ENCODE measurements at places on chromosomes 2 and 18. TPM values are rescaled to one million over a fixed set of nuclear protein-coding genes. Genes with fewer than 3 reads are reported as not detected.

- no peak for DNase-seq
Measured at GRCh38 chr2:27307545-27308358, 493 bp downstream of the UCN start.

- DNase-seq = no peak
Measured at GRCh38 chr2:233689031-233689430, 3.7 kb upstream of the UGT1A6 start.

- no peak for DNase-seq
Measured at GRCh38 chr2:173914055-173914927, 50.9 kb downstream of the SP3 start.

BIN1 gene
- 121 TPM for total RNA-seq

GRCh38 chr18:24514439-24514838, 54.0 kb downstream of the HRH4 start:
- no peak for DNase-seq

DNA sequence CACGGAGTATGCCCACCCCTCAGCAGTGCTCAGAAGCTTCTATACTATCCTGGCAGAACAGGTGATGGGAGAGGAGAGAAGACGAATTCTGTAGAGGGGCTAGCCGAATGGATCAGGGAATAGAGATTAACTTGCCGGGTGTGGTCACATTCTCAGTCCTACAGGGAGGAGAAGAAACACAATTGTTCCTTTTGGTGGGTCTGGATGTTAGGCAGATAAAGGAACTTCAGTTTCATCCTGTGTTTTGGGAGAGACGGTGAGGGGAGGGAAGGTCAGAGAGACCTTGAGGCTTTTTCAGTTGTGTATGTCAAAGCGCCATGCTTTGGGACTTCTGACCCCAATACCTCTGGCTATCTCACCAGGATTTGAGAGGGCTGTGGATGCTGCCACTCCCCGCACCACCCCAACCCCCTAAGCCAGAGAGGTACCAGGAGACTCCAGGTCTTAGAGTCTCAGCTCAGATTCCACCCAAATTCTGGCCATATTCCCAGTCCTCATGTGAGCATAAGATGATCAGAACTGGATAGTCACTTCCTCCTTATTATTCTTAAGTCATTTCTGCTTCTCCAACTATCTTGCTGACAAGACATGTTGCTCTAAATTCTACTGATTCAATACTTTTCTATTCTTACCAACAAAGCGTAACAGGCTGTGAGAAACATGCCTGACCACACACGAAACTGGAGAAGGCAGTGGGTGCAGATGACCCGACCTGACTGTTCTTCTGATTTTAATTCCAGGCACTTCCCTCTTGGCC, 2.3 kb upstream of the TMEM37 start:
- DNase-seq = no peak

DNA sequence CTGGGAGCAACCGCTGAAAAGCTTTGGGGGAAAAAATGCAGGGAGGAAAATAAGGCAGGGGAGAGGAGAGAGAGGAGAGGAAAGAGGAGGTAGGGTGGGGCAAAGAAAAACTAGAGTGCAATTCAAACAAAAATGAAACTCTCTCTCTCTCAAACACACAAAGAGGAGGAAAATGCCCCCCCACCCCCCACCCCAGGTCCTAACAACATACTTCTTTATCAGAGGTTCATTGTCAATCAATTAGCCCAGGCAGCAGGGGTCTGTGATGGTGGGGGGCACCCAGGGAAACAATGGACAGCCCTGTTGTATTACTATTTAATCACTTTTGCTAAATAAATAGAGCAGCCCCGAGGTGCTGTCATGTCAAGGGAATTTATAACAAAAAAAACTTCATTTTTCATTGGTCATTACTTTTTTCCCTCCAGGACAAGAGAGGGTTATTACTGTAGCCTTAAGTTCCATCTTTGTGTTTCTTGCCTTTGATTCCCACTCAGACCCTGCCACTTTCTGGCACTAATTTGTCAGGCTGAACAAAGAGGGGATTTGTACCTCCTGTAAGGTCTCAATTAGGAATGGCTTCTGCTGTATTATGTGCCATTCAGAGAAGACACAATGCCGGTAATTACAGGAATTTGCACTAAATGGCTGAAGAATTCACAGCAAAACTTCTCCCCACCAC, 55.0 kb downstream of the PLEKHM3 start:
- DNase-seq = no peak

POTEE gene
- total RNA-seq = 0.09 TPM

TGFA gene
- total RNA-seq = 30.8 TPM

MAB21L4 gene
- 6.1 TPM for total RNA-seq

DNA sequence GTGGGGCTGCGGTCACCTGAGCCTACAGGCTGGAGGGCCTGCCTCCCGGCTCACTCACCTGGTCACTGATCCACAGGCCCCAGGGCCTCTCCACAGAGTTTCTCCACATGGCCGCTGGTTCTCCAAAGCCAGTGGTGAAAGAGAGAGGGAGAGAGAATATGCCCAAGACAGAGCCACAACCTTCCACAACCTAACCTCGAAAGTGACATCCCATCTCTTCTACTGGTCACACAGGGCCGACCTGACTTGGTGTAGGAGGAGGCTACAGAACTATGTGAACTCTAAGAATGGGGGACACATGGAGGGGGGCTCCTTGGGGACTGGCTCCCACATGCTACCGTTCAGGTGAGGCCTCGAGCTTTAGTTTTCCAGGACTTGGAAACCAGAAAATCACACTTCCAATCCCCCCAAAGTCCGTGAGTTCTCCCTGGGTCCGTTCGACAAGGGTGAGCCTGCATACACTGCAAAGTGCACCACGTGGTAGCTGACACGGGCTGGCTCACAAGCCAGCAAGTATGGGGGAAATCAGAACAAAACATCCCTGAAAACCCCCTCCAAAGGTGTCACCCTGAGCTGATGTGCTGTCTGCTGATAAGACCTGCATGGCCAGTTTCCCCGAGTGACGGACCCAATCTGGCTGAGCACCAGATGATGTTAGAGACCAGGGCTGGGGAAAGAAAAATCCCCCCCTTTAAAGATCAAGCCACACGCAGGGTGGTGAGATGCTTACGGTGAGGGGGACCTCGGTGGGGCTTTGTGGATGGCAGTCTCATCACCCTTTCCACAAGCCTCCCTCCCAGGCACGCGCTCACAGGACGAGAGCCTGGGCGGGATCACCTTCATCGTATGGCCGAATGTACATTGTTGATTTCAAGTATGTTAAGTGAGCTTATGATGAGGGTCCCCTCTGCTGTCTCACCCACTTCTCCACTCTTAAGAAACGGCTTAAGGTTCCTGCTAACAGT, 54.2 kb upstream of the SEMA4C start:
- DNase-seq = peak; percentile 43

DNA sequence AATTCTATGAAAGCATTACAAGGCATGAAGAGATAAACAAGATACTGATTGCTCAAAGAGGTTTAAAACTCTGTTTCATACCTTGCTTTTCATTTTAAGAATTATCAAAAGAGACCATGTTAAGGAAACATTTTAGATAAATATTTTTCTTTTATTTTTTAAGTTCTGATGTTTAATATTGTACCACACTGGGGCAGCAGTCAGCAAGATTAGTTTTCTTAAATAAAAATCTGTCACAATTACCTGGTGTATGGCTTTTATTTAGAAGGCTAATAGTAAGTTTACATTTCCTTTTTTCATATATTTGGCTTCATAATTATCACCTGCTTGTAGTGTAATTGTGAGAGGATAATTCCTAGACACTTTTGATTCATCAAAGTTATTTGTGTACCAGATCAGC, 46.4 kb downstream of the ZNF804A start:
- DNase-seq = no peak

FBXO41 gene
- total RNA-seq = 5.2 TPM

- no peak for DNase-seq
Measured at GRCh38 chr2:182542501-182543258, 115.8 kb upstream of the PDE1A start.

GRCh38 chr18:7844017-7844416, 276.9 kb downstream of the PTPRM start:
- DNase-seq = no peak

DNA sequence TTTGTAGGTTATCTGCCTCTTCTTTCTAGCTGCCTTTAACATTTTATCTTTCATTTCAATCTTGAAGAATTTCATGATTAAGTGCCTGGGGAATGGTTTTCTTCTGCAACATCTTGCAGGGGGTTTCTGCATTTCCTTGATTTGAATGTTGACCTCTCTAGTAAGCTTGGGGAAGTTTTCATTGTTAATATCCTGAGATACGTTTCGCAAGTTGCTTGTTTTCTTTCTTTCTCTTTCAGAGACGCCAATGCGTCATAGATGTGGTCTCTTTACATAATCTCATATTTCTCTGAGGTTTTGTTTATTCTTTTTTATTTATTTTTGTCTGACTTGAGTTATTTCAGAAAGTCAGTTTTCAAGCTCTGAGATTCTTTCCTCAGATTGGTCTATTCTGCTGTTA, 225.7 kb downstream of the XIRP2 start:
- no peak for DNase-seq

MARCHF4 gene
- not detected for total RNA-seq

DNA sequence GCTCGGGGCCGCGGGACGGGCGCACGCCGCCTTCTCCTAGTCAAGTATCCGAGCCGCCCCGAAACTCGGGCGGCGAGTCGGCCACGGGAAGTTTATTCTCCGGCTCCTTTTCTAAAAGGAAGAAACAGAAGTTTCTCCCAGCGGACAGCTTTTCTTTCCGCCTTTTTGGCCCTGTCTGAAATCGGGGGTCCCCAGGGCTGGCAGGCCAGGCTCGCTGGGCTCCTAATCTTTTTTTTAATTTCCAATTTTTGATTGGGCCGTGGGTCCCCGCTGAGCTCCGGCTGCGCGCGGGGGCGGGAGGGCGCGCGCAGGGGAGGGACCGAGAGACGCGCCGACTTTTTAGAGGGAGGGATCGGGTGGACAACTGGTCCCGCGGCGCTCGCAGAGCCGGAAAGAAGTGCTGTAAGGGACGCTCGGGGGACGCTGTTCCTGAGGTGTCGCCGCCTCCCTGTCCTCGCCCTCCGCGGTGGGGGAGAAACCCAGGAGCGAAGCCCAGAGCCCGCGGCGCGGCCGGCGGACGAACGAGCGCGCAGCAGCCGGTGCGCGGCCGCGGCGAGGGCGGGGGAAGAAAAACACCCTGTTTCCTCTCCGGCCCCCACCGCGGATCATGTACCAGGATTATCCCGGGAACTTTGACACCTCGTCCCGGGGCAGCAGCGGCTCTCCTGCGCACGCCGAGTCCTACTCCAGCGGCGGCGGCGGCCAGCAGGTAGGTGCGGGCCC, 617 bp downstream of the FOSL2 start:
- DNase-seq = peak; percentile 85

- no peak for DNase-seq
Measured at GRCh38 chr2:118151831-118152230, 63.6 kb downstream of the INSIG2 start.

NT5C1B gene
- not detected for total RNA-seq

C1GALT1C1L gene
- 1.9 TPM for total RNA-seq

- DNase-seq = peak; percentile 88
Measured at GRCh38 chr2:1750933-1751766, 6.8 kb upstream of the PXDN start.

- DNase-seq = no peak
Measured at GRCh38 chr2:231541645-231542044, 11.4 kb upstream of the NMUR1 start.

PROM2 gene
- 65.6 TPM for total RNA-seq

MC2R gene
- not detected for total RNA-seq

PDE1A gene
- 70.5 TPM for total RNA-seq

- peak; percentile 31 for DNase-seq
Measured at GRCh38 chr18:35174093-35174731, 66.6 kb upstream of the ZNF397 start.

DNA sequence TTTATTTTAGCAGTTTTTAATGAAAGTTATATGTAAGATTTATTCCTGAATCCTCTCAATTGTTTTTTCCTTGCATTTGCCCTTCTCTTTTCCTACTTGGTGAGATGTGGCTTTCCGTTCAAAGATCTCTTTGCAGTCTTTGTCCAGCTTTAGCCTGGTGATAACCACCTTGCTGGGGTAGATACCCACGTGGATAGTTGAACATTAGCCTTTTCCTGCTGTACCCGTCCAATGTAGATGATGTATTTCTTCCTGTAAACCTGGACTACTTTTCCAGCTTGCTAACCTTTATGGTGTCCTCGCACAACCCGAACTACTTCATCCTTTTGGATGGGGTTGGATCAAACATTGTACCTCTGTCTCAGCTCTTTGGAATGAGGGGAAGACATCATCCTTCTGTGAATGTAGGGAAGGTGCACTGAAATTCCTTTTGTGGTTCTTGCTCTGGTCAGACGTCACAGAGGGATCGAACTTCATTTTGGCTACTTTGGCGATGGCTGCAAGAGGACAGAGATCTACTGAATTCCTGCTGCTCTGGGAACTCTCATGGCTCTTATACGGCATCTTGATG, 293.2 kb upstream of the EPAS1 start:
- DNase-seq = no peak

REG1B gene
- 11.0 TPM for total RNA-seq

DNA sequence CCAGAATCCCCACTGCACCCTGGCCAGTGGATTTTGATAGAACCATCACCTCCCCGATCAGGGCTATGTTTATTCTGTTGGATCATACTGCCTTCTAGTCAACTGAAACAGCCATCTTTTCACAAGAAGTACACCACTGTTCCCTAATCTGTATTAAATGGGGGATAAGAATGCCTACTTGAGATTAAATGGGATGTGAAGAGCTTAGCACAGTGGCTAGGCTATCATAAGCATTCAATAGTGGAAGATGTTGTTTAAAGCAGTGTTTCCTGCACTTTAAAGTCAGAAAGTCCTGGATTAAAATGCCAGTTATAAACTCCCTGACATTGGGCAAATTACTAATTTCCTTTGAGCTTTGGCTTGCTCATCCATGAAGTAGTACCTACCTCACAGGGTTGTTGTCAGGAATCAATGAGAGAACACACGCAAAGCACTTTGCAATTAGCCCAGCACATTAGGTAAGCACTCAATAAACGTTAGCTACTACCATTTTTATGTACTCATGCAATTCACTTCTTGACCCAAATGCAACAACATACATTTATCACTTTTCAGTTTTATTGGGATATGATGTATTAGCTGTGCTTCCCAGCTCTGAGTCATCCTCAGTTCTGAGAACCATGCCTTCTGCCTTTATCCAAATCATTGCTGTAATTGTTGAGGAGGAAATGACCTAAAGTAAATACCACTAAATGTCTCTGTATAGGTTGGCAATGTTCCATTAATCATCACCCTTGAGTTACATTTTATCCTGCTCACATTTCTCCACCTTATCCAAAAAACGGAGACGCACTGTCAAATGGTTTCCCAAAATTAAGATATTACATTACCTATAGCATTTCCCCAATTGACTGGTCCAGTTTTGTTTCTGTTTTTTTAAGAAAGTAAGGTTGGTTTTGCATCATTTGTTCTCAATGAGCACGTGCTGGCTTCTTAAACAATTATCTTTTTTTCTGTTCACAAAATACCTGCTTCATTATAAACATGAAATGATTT, 2.1 kb downstream of the TMEM247 start:
- DNase-seq = no peak

DNA sequence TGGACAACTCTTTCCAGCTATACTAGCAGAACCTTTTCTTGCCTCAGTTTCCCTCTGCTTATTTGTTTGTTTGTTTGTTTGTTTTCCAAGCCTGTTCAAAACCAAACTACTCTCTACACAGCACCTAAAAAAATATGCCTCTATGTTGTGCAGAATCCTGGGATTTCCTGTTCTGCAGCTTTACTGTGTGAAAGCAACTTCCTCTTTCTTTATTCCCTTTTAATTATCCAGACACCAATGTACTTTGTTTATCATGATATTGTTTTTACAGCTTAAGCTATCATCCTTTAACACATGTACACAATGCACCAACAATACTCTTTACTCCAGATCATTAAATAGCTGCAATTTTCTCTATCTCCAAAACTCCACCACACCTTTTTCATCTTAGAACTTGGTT, 259.5 kb downstream of the EPHA4 start:
- no peak for DNase-seq

GRCh38 chr2:168635065-168635577, 167.3 kb upstream of the NOSTRIN start:
- peak; percentile 89 for DNase-seq
